ENCODE measurements at places on chromosomes 4 and X.

GRCh38 chr4:3091464-3091863 lies 17.0 kb downstream of the HTT start:
- DNase-seq: no peak

GRCh38 chr4:21226637-21227538 lies 526.6 kb downstream of the PACRGL start:
- no peak for DNase-seq

DNA sequence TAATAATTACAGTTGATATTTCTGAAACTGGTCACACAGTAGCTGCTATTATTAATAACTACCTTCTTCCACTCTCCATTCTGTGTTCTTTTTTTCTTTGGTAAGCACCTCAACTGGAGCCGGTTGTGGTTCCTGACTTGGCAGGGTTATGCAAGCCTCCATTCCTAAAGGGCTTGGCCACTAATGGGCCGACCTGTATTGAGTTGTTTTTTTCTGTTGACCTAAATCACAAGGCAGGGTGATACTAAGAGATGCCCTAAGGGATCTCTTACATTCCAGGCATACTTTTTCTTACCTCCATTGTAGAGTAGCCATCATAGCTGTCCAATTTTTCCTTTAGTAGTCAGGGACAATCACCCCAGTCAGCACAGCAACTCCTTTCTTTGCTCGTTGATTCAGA lies 1295.8 kb upstream of the ADGRL3 start:
- no peak for DNase-seq

GRCh38 chrX:125395626-125396025 lies 76.0 kb downstream of the TEX13C start:
- DNase-seq: no peak

- DNase-seq: no peak
Observed at GRCh38 chr4:85127653-85128052, 161.2 kb upstream of the WDFY3 start.

- no peak for DNase-seq
Observed at GRCh38 chrX:23773601-23774175, 9.3 kb upstream of the SAT1 start.

Measured in thoracic aorta (tissue), 2 donors.